Stimulated activated CD4-positive, alpha-beta T cell treated with anti-CD3 and anti-CD28 coated beads, Interleukin-4, amount 100 ng/mL, for 24 hours (primary cell): ENCODE measurements at places on chromosomes 1 and 21.

GRCh38 chr1:53303726-53304515, 23.9 kb downstream of the LRP8 start:
- no peak for DNase-seq

GRCh38 chr1:197912739-197913494, 4.3 kb upstream of the LHX9 start:
- DNase-seq, result no peak

GRCh38 chr1:152924191-152924590, 15.8 kb downstream of the IVL start:
- no peak for DNase-seq

DNA sequence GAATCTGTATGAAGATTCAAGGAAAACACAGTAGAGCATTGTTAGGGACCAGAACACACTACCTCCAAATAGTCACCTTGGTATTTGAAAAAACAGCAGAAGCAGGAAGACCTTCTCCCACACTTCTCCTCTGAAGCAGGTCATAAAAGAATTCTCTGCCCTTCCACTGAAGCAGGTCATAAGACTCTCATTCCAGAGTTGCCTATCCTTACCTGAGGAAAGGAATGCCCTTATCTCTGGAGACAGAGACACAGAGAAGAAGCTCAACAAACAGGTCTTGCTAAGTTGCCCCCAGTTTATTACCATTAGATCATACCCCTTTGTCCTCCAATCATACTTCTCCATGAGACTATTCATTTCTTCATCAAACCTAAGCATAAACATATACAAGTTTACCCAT, 225.8 kb upstream of the TNR start:
- no peak for DNase-seq

DNA sequence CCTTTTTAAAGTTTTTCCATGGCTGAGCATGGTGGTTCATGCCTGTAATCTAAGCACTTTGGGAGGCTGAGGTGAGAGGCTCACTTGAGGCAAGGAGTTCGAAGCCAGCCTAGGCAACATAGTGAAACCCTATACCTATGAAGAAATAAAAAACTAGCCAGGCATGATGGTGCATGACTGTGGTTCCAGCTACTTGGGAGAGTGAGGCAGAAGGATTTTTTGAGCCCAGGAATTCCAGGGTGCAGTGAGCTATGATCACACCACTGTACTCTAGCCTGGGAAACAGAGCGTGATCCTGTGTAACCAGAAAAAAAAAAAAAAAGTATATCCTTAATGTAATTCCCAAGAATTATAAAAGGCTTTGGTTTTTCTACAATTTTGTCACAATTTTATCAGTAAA, 17.4 kb downstream of the DEPDC1 start:
- no peak for DNase-seq

- DNase-seq, result peak; percentile 8
Measured at GRCh38 chr1:154213274-154213673, 7.1 kb upstream of the CFAP141 start.

GRCh38 chr21:29217818-29218291, 80.9 kb upstream of the BACH1 start:
- no peak for DNase-seq

- no peak for DNase-seq
Measured at GRCh38 chr1:236508593-236509027, 15.2 kb upstream of the LGALS8 start.

- no peak for DNase-seq
Measured at GRCh38 chr1:93641527-93641926, 40.1 kb downstream of the BCAR3 start.

DNA sequence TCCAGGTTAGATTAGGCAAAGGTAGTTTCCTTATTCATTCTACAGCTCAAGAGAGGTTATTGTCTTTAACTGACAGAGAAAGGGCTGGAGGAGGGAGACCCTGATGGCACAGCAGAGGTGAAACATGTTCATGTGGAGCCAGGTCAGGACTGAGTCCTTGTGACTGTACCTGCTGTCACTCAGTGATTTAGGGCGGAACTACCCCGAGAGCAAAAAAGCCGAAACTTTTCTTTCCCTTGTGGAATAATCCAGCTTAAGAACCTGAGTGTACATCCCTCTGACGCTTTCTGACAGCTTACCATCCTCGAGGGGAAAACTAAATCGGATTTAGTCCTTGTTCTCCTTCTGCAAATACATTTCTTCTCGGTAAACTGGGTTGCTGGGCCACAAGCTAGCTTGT, 273.2 kb downstream of the BACH1 start:
- no peak for DNase-seq

DNA sequence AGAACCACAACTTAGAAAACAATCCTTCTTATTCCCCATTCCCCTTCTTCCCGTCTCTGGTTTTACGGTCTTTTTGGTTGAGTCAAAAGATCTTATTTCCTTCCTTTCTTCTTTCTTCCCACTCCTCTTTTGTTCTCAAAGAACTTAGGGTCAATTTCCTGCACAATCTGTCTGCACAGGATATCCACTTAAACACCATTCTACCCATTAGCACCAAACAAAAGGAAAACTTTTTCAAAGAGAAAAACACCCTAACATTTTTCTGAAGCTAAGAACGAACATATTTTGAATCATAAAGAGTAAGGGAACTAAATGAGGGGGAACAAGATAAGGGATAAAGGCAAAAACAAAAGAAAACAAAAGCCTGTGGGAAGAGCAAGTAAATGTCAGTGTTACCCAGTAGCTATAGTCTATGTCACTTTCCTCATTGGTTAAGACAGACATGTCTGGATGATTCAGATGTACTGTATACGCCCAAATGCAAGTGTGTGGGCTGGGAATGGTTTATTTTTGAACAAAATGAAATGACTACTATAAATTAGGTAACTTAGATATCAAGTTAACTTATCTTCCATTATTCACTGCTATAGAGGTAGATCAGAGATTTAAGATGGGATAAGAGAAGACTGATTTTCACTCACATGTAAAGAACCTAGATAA, 59.9 kb downstream of the TOR3A start:
- DNase-seq, result peak; percentile 60

- DNase-seq, result no peak
Measured at GRCh38 chr1:33337441-33337840, 16.5 kb upstream of the A3GALT2 start.

GRCh38 chr1:76833151-76833550, 34.1 kb upstream of the ST6GALNAC5 start:
- no peak for DNase-seq

DNA sequence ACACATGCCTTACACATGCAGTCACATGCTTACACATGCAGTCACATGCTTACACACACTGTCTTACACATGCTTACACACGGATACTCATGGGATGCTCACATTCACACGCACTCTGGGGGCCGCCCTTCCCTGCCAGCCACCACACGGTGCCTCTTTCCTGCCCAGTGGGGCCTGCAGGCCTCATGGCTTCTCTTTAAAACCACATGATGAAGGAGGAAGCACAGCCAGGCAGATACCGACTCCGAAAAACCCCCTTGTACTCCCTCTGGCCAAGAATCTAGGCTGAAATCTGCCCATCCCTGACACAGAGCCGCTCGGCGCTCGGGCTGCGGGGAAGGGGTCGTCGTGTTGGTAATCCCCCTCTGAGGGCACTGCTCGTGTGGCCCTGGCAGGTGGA, 113.0 kb downstream of the PRDM16 start:
- no peak for DNase-seq

GRCh38 chr1:228802386-228803220, 67.3 kb downstream of the RHOU start:
- no peak for DNase-seq

GRCh38 chr1:99756598-99756997, 9.8 kb downstream of the FRRS1 start:
- DNase-seq, result no peak

- DNase-seq, result no peak
Measured at GRCh38 chr1:78843111-78843510, 163.4 kb downstream of the ADGRL4 start.
